ENCODE measurements at places on chromosomes 4 and X. TPM values are rescaled to one million over a fixed set of nuclear protein-coding genes. Genes with fewer than 3 reads are reported as not detected.

Gene KIAA1210
- total RNA-seq, result not detected

Gene GNRHR
- not detected for total RNA-seq

Gene FAM149A
- total RNA-seq, result 22.5 TPM

Gene DMP1
- not detected for total RNA-seq

Gene STPG2
- total RNA-seq, result not detected

Gene GABRB1
- total RNA-seq, result 0.97 TPM

Gene ANKRD50
- total RNA-seq, result 27.6 TPM

DNA sequence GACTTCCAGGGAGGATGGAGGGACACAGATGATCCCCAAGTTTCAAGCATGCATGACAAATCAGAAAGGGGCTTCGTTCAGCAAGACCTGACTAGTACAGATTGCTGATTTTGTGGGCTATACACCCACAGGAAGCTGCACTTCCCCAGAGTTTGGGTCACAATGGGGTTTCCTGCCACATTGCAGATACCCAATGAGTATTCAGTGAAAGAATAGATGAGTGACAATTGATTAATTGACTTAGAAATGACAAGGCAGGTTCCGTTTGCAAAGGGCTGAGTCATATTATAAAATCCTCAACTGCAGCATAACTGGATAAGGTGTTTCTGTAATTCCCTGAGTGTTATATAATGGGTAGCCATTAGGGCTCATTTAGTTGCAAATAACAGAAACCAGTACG is 146.6 kb upstream of the TBL1X start:
- H3K4me3 ChIP-seq, result no peak overlapping the region
- H3K27me3 ChIP-seq, result no peaks in the 10 kb centered on the region
- no peaks in the 10 kb centered on the region for H3K36me3 ChIP-seq

- no peaks in the 10 kb centered on the region for H3K36me3 ChIP-seq
- peaks cover 7% of the 10 kb centered on the region for H3K27me3 ChIP-seq
- H3K4me3 ChIP-seq, result peak overlapping the region; percentile 74
- peak overlapping the region; percentile 89 for H3K27ac ChIP-seq
- peaks cover 37% of the 10 kb centered on the region for H3K4me1 ChIP-seq
Observed at GRCh38 chrX:147912093-147912801, 528 bp downstream of the FMR1 start.

GRCh38 chr4:3337811-3338210 is 45.0 kb downstream of the RGS12 start:
- DNase-seq, result no peak
- H3K27me3 ChIP-seq, result no peaks in the 10 kb centered on the region
- peaks cover 8% of the 10 kb centered on the region for H3K4me1 ChIP-seq

DNA sequence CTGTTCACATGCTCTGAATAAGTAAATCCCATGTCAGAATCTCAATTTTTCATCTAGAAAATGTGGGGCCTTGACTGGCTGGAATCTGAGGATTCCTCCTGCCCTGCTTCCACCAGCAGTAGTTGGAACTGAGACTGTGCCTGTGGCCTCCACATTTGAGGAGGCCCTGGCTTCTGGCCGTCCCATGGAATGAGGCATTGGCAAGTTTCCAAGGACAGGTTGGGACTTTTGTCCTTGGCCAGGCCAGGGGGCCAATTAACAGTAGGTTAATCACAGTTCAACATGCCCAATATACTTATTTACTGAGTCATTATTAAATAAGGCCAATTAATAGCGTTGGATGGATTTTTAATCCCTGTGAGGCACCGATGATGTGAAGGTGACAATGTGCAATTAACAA is 50.2 kb upstream of the GABRE start:
- no peaks in the 10 kb centered on the region for H3K36me3 ChIP-seq
- no peak overlapping the region for H3K4me3 ChIP-seq
- H3K27ac ChIP-seq, result no peak overlapping the region
- no peaks in the 10 kb centered on the region for H3K27me3 ChIP-seq
- no peak for DNase-seq
- no peaks in the 10 kb centered on the region for H3K4me1 ChIP-seq

DNA sequence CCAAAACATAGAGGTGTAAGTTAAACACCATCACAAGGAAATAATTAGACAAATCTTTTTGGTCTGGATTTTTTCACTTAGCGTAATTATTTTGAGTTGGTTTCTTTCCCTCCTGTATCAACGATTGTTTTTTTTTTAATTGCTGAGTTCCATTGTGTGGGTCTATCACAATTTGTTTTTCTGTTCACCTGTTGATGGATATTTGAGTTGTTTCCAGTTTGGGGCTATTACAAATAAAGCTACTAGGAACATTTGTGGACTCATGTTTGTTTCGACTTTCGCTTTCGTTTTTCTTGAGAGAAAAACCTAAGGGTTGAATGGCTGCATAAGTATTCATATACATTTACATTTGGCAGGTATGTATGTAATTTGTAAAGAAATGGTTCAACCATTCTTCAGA is 20.4 kb upstream of the FBXW7 start:
- H3K27me3 ChIP-seq, result no peaks in the 10 kb centered on the region
- no peak overlapping the region for H3K27ac ChIP-seq
- no peak overlapping the region for H3K4me3 ChIP-seq
- no peaks in the 10 kb centered on the region for H3K4me1 ChIP-seq

DNA sequence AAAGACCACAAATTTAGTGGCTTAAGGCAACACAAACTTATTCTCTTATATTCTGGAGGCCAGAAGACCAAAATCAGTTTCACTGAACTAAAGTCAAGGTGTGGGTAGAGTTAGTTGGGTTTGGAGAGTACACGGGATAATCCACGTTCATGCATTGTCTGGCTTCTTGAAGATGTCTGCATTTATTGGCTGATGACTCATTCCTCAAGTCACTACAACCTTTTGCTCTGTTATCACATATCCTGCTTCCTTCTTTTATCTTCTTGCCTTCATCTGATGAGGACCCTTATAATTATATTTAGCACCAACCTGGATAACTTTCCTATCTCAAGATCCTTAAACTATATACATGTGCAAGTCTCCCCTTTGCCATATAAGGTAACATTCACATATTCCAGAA is 590.0 kb downstream of the FSTL5 start:
- DNase-seq, result no peak
- no peaks in the 10 kb centered on the region for H3K27me3 ChIP-seq
- H3K4me1 ChIP-seq, result no peaks in the 10 kb centered on the region
- H3K36me3 ChIP-seq, result no peaks in the 10 kb centered on the region
- H3K4me3 ChIP-seq, result no peak overlapping the region

DNA sequence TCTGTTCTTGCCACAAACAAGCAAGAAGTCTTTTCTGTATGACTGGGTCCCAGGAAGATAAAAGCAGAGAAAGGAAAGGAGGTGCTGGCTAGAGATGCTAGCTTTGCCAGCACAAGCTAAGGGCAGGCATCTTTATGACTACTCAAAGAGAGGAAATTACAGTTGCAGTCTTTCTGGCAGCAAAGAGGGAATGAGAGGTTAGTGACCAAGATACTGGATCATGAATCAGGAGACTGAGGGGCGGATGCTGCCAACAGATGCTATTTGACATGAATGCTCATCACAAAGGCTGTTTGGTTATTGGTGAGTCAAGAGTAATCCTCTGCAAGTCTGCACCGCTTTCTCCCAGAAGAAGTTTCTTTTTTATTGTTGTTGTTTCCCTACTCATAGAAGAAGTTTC is 5.5 kb upstream of the XIAP start:
- no peak for DNase-seq
- H3K4me1 ChIP-seq, result peaks cover 5% of the 10 kb centered on the region
- H3K27ac ChIP-seq, result no peak overlapping the region

DNA sequence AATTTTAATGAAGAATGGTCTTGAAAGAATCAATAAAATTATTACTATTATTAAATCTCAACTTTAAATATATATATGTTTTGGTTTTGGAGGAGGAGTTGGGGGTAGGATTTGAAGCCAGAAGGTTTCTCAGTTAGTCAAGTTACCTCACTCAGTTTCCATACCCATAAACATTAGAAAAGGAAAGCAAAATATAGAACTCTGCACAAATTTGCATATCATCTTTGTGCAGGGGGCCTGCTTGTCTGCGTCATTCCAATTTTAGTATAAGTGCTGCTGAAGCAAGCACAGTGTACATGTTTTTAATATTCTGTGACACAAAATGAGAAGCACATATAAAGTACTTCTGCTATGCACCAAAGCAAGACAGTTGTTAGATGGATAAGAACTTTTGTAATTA is 47.5 kb upstream of the SCRG1 start:
- no peaks in the 10 kb centered on the region for H3K27me3 ChIP-seq
- DNase-seq, result no peak
- H3K4me3 ChIP-seq, result no peak overlapping the region
- H3K27ac ChIP-seq, result no peak overlapping the region
- no peaks in the 10 kb centered on the region for H3K4me1 ChIP-seq

- peak overlapping the region; percentile 78 for H3K4me3 ChIP-seq
- peak overlapping the region; percentile 40 for H3K27ac ChIP-seq
- DNase-seq, result peak; percentile 34
- H3K36me3 ChIP-seq, result no peaks in the 10 kb centered on the region
- peaks cover 9% of the 10 kb centered on the region for H3K4me1 ChIP-seq
Observed at GRCh38 chrX:108439961-108440696, 491 bp downstream of the COL4A5 start.

GRCh38 chr4:26217961-26218676 is 102.7 kb upstream of the RBPJ start:
- H3K4me3 ChIP-seq, result no peak overlapping the region
- no peaks in the 10 kb centered on the region for H3K27me3 ChIP-seq
- no peak for DNase-seq
- H3K4me1 ChIP-seq, result no peaks in the 10 kb centered on the region
- H3K27ac ChIP-seq, result no peak overlapping the region

GRCh38 chr4:183435803-183436202 is 8.6 kb upstream of the CDKN2AIP start:
- H3K27me3 ChIP-seq, result peaks cover 5% of the 10 kb centered on the region
- H3K4me1 ChIP-seq, result peaks cover 7% of the 10 kb centered on the region
- H3K36me3 ChIP-seq, result no peaks in the 10 kb centered on the region
- no peak overlapping the region for H3K4me3 ChIP-seq

DNA sequence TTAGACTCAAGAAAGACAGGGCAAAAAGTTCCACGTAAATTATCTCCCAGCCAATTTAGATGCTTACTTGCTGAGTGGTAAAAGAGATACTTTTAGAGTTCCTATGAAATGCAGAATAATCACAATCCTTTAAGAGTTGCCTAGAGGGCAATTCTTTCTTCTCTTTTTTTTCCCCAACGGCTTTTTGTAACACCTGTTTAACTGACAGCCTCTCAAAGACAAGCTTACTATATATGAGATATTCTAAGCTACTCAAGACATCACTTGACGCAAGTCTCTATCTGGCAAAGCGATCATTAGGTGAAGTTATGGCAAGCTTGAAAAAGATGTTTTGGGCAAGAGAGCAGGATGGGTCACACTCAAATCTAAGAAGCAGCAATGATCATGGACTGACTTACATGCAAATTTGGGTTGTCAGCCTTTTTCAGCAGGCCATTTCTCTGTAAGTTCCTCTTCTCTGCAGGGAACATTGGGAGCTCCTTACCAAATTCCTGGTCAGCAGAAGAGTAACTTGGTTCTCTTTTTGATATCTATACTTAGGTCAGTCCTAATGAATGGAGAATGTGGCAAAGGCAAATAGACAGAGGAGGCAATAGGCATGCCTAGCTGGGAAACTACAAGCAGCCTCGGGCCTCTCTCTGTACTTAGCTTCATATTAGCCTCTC is 162.9 kb upstream of the FGF13 start:
- H3K4me3 ChIP-seq, result no peak overlapping the region
- no peak overlapping the region for H3K27ac ChIP-seq
- H3K4me1 ChIP-seq, result no peaks in the 10 kb centered on the region
- H3K36me3 ChIP-seq, result no peaks in the 10 kb centered on the region

DNA sequence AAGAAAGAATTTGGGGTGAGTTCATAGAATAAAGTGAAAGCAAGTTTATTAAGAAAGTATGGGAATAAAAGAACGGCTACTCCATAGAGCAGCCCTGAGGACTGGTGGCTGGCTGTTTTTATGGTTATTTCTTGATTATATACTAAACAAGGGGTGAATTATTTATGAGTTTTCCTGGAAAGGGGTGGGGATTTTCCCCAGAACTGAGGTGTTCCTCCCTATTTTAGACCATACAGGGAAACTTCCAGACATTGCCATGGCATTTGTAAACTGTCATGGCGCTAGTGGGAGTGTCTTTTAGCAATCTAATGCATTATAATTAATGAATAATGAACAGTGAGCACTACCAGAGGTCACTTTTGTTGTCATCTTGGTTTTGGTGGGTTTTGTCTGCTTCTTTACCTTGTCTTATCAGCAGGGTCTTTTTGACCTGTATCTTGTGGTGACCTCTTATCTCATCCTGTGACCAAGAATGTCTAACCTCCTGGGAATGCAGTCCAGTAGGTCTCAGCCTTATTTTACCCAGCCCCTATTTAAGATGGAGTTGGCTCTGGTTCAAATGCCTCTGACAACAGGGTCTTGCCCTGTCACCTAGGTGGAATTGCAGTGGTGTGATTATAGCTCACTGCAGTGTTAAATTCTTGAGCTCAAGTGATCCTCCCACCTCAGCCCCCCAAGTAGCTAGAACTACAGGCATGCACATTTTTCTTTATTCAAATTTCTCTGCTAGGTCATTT is 27.1 kb downstream of the RAPGEF2 start:
- no peak for DNase-seq
- no peak overlapping the region for H3K27ac ChIP-seq
- H3K27me3 ChIP-seq, result no peaks in the 10 kb centered on the region
- no peaks in the 10 kb centered on the region for H3K36me3 ChIP-seq
- no peak overlapping the region for H3K4me3 ChIP-seq

DNA sequence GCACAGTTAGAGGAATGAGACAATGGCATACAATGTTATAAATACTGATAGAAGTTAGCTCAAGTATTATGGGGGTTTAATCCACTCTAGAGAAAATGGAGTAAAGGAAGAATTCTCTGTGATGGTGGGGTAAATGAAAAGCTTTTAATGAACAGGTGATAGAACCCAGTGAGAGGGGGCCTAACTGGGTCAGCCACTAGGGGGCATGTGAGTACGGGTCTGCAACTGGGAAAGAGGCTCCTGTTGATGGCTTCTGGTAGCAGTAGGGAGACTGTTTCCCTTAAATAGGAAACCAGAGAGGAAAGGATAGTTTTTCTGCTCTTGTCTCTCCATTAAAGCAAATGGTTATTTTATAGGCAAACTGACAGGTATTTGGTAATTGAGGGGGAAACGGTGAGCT is 132.8 kb upstream of the GPR101 start:
- no peaks in the 10 kb centered on the region for H3K27me3 ChIP-seq
- H3K4me3 ChIP-seq, result no peak overlapping the region
- peak; percentile 49 for DNase-seq
- H3K36me3 ChIP-seq, result no peaks in the 10 kb centered on the region
- no peak overlapping the region for H3K27ac ChIP-seq

Measured in GM23338 (cell line).